ENCODE measurements at places on chromosomes 11 and 22. TPM values are rescaled to one million over a fixed set of nuclear protein-coding genes. Genes with fewer than 3 reads are reported as not detected.
A peak's percentile ranks its signal among the peaks of the same experiment; 100 is the strongest.

GRCh38 chr11:57255618-57256017 is 18.6 kb upstream of the APLNR start:
- no peak for DNase-seq
- H3K27ac ChIP-seq: no peak overlapping the region
- H3K4me3 ChIP-seq: no peak overlapping the region
- H3K4me1 ChIP-seq: no peaks in the 10 kb centered on the region
- H3K27me3 ChIP-seq: no peaks in the 10 kb centered on the region

- no peaks in the 10 kb centered on the region for H3K36me3 ChIP-seq
- no peaks in the 10 kb centered on the region for H3K4me1 ChIP-seq
- H3K27me3 ChIP-seq: no peaks in the 10 kb centered on the region
- no peak for DNase-seq
These were observed 4.0 kb downstream of the B3GNT6 start for GRCh38 chr11:77038029-77038824.

- no peaks in the 10 kb centered on the region for H3K4me1 ChIP-seq
- peaks cover 27% of the 10 kb centered on the region for H3K36me3 ChIP-seq
- no peak overlapping the region for H3K27ac ChIP-seq
- DNase-seq: no peak
- H3K4me3 ChIP-seq: no peak overlapping the region
These were observed 44.5 kb downstream of the BRD1 start for GRCh38 chr22:49783036-49783746.

GRCh38 chr11:119828819-119829218 is 99.8 kb upstream of the NECTIN1 start:
- no peak overlapping the region for H3K27ac ChIP-seq
- no peaks in the 10 kb centered on the region for H3K36me3 ChIP-seq
- no peak for DNase-seq

DNA sequence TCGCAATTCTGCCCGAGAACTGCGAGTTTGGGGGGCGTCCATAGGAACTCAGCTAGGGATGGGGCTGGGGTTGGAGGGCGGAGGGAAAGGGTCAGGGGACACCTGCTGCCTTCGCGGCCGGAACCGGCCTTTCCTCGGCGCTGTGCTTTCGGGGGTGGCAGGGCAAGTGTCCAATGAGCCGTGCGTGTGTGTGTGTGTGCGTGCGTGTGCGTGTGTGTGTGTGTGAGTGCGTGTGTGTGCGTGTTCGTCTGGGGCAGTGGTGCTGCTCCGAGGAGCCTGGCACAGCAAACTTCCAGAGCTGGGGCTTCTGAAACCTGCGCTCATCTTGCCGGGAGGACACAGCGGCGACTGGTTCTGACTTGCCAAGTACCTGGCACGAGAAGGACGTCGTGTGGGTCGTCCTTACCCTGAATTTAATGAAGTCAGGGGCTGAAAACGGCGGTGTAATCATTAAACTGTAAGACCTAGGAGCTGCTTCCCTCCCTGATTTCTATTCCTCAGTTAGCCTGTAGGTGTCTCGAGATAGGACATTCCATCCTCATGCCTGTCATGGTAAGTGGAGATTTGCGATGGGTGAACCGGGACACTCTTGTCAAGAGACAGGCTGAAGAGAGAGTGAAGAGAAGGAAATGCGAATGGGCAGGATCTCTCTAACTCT is 27.0 kb upstream of the AMOTL1 start:
- H3K36me3 ChIP-seq: no peaks in the 10 kb centered on the region
- DNase-seq: no peak
- H3K27me3 ChIP-seq: no peaks in the 10 kb centered on the region
- no peak overlapping the region for H3K27ac ChIP-seq
- peak overlapping the region; percentile 74 for H3K4me3 ChIP-seq

DNA sequence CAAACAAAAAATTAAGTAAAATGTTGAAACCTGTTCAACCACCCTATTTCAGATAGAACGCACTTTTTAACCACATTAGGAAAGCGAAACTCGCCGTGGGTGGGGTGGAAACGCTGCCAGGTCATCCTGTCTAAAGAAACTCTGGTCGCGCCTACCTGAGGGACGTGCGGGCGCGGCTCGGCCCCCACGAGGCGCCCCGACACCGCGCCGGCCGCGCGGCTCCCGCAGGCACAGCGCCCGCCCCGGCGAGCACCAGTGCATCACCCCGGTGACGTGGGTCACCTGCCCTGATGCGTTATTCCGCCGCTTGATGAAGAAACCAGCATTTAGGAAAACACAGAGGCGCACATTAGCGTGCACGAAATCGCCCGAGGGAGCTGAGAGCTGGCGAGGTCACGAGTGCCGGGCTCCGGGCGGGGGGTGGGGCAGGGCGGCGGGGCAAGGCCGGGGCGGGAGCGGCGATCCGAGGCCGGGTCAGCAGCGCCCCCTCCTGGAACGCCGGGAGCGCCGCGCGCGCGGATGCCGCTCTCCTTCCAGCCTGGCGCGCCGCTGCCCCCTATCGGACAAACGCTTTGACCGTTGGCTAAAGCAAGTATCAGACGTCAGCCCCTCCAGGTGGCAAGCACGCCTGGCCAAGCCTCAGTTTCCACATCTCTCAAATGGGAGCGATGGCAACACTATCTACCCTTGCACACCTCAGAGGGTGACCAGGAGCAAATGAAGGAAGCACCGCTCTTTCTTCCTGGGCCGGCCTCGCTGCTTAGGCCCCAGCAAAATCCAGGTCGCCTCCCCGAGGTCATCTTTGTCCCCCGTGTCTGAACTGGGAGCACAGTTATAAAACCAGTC is 15.7 kb upstream of the SNX32 start:
- H3K36me3 ChIP-seq: no peaks in the 10 kb centered on the region
- peak; percentile 45 for DNase-seq
- H3K27ac ChIP-seq: peak overlapping the region; percentile 25

The SEC14L6 gene
- total RNA-seq: not detected

DNA sequence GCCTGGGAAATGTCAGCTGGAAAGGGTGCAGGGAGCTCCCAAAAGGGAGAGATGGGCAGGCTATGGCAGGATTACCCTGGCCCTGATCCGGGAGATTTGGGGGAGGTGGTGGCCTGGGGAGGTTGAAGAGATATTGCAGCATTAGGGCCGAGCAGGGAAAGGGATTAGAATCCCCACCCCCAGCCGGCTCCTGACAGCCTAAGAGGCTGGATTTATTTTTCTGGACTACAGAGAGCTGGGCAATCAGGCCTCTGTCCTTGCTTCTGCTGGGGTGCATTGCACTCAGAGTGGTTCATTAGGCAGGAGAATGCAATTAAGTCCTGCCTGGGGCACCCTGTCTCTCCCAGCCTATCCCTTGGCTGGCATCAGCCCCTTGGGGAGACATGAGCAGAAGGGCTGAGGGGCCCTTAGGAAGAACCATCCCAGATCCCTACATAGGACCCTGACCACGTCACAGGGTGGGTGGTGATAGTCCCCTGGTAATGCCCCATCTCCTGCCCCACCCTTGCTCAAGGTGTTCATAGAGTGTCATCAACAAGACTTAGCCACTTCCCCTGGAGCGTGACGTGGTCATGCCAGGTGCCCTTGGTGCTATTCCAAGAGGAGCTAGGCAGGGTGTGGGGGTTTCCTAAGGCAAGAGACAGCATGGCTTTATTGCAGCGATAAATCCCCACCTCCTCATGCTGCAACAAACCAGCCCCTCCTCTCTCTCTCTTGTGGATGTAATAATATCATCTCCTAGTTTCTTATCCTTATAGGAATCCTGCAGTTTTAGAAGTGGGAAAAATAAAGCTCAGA is 38.4 kb upstream of the KLHL35 start:
- H3K27ac ChIP-seq: no peak overlapping the region
- no peaks in the 10 kb centered on the region for H3K36me3 ChIP-seq
- no peaks in the 10 kb centered on the region for H3K27me3 ChIP-seq

GRCh38 chr22:25754527-25755202 is 12.7 kb downstream of the MYO18B start:
- H3K4me3 ChIP-seq: peak overlapping the region; percentile 37
- H3K36me3 ChIP-seq: no peaks in the 10 kb centered on the region
- H3K4me1 ChIP-seq: peaks cover 16% of the 10 kb centered on the region

GRCh38 chr11:10021563-10021962 is 272.5 kb downstream of the SBF2 start:
- H3K36me3 ChIP-seq: no peaks in the 10 kb centered on the region
- no peak overlapping the region for H3K27ac ChIP-seq
- no peak overlapping the region for H3K4me3 ChIP-seq
- H3K4me1 ChIP-seq: no peaks in the 10 kb centered on the region
- DNase-seq: no peak
- no peaks in the 10 kb centered on the region for H3K27me3 ChIP-seq

The PGR gene
- 31.1 TPM for total RNA-seq

GRCh38 chr11:27991736-27992135 is 116.2 kb downstream of the KIF18A start:
- no peak for DNase-seq
- H3K36me3 ChIP-seq: no peaks in the 10 kb centered on the region
- no peak overlapping the region for H3K27ac ChIP-seq
- no peaks in the 10 kb centered on the region for H3K4me1 ChIP-seq
- H3K27me3 ChIP-seq: no peaks in the 10 kb centered on the region
